ENCODE measurements at places on chromosomes 6 and 20.
A peak's percentile ranks its signal among the peaks of the same experiment; 100 is the strongest.

GRCh38 chr20:14453259-14453658, 115.8 kb upstream of the FLRT3 start:
- DNase-seq = no peak

- no peak for DNase-seq
Observed at GRCh38 chr20:46990596-46991104, 96.0 kb downstream of the EYA2 start.

DNA sequence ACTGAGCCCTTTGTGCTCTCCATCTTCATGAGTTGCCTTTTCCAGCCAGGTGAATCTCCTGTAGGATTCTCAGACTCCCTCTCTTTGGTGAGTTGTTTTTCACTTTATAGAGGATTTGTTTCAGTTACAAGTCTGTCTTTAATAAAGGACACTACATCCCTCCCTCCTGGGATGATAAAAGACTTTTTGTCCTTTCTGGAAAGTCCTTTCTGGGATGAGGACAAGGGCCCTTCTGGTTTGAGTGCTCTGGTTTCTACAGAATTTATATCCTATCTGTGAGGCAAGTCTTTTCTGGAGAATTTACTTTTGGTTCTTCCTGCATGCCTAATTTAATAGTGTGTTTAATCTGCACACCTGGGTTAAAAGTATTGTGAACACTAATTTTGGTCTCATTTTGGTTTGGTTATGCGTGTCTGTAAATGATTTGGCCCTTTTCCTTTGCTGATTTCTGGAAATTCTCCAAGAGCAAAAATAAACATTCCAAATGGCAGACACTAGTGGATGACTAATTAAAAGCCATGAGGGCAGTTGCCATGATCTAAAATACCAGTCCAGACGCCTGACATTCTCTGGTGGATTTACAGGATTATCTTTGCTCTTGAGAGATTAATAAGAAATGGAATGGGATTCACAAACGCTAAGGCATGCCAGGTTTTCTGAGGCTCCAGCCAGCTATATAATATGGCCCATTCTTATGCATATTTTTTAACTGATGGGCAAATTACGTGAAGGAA, 44.8 kb downstream of the TCP11 start:
- peak; percentile 39 for DNase-seq

GRCh38 chr6:91447081-91447480, 860.2 kb upstream of the MAP3K7 start:
- DNase-seq = no peak

- DNase-seq = no peak
Observed at GRCh38 chr6:85078058-85078457, 313.7 kb upstream of the TBX18 start.

- DNase-seq = no peak
Observed at GRCh38 chr6:161417717-161418462, 144.0 kb upstream of the AGPAT4 start.

- no peak for DNase-seq
Observed at GRCh38 chr6:133701633-133702331, 187.1 kb upstream of the TCF21 start.

- DNase-seq = no peak
Observed at GRCh38 chr20:5039889-5040288, 38.6 kb upstream of the SLC23A2 start.

GRCh38 chr6:15242937-15243614, 2.8 kb upstream of the JARID2 start:
- DNase-seq = no peak

GRCh38 chr20:19802492-19803158, 44.6 kb downstream of the RIN2 start:
- DNase-seq = no peak

- no peak for DNase-seq
Observed at GRCh38 chr6:34491091-34491430, 25.2 kb downstream of the PACSIN1 start.

DNA sequence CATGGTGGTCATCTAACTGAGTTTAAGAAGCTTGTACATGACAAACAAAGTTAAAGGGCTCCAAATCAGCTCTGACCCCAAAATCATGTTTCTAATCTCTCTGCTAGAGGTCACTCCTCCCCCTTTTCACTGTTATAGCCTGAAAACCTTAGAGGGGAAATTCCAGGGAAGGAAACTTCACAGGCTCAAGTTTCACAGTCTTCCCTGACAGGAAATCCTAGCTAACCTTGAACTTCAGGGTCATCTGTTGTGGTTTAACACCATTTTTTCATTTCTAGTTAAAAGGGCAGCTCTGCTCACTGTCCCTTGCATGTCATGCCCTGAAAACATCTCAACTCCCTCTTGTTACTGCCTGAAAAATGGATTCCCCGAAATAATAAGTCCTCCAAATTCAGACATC, 104.4 kb upstream of the BMP2 start:
- DNase-seq = no peak

DNA sequence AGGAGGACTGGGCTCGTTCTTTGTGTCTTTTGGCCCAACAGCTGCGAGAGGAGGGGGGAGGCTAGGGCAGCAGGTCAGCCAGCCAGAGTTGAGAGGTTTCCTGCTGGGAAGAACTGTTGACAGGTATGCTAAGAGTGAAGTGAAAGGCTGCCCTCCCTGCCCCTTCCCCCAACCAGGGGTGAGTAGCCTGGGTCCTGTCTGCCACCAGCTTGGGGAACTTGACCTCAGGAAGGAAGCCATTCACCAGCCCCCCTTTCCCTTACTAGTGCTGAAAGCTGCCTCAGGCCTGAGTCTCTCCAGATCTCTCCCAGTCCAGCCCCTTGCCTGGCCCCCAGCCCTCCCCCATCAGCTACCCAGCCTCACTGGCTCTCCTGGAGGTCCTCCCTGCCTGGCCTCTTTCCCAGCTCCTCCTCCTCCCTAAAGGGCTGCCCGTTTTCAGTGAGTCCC, 20.7 kb upstream of the ZNF76 start:
- no peak for DNase-seq

DNA sequence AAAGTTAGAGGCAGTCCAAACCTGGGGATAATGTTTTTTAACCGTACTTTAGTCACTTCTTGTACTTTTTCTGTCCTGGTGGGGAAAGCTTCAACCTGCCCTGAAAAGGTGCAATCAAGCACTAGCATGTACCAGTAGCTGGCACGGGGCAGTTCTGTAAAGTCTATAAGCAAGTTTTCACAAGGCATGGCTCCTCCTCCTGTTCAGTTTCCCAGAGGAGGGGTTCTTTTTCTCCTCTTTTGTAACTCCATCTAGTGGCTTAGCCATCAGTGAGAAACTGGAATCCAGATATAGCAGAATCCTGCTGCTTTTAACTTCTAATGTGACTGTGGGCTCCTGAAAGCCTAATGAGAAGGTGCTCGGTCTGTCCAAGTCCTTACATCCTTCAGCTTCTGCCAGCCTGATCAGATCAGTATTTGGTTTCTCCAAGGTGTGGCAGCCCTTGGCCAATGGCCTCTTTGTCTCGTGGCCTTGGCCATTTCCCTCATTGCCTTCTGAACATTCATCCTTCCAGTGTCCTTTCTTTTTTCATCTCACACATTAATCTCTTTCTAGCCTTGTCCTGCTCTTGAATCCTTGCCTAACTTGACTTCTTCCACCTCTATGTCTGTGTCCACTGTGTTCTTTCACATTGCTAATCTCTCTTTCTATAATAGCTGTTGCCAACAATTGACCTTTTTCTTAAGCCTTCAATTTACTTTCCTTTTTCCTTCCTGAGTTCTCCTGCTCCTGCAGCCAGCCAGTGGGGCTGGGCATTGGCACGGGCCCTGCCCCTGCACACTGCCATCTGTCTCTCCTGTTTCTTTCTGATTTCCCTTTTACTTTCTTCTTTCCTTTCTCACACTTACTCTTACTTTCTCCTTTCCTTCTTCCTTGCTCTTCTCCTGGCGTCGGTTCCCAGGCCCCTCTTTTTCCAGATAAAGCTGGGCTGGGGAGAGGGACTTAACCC, 222.0 kb upstream of the SYNCRIP start:
- DNase-seq = no peak

- no peak for DNase-seq
Observed at GRCh38 chr20:51507216-51508036, 35.1 kb downstream of the NFATC2 start.

DNA sequence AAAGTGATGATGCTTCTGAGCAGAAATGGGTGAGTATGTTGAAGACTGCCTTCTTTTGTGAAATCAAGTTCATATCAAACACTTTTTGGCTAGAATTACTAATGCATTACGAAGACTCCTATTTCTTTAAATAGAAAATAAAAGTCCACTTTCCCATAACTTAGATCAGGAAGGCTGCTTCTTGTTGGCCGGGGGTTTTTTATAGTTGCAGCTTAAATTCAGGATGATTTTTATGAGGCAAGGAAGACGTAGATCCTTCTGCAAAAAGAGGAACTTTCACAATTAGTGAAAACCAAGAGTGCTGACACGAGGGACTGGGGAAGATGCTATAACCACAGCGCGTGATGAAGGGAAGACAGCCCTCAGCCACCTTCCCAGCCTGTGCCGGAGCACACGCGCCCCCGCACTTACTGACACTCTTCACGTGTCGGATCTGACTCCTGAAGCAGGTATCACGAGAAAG, 206.1 kb upstream of the PRDM1 start:
- no peak for DNase-seq

- no peak for DNase-seq
Observed at GRCh38 chr20:55704458-55704857, 300.9 kb downstream of the CBLN4 start.

- DNase-seq = no peak
Observed at GRCh38 chr6:28969129-28969528, 36.0 kb downstream of the ZNF311 start.

DNA sequence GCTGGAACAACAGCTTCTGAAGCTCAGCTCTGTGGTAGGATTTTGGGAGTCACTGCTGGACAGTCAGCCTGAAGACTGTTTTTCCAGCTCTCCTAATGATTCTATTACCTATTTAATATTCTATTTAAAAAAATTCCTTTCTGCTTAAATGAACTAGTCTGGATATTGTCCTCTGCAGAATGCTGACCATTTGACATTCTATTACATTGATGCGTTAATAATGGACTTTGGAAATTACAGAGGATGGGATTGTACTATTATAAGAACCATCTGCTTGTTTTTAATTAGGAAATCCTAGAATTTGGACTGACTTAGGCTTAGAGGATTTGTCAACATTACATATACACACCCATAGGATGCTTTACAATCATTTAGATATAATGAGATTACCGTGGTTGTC, 19.7 kb downstream of the LRP11 start:
- DNase-seq = no peak

DNA sequence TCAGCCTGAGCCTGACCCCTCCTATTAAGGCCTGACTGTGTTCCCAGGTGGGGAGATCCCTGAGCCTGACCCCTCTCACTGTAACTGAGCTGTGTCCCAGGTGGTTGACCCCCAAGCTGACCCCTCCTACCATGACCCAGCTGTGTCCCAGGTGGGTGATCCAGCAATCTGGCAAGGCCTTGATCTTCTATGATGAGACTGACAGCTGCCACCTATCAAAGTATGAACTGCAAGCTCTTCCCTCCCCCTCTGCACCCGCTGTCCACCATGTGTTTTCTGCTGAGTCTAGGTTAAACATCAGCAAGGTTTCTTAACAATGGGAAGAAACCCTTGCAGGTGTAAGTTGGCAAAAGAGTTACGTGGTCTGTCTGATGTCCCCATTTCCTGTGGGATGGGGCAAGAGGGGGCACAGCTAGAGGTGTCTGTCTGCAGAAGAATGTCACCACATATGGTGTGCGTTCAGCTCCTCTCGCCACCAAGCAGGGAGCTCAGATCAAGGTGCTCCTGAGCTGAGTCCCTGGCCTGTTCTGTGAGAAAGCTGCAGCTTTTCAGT, 5.9 kb downstream of the PXDC1 start:
- no peak for DNase-seq

GRCh38 chr6:111499269-111499793, 16.3 kb upstream of the REV3L start:
- DNase-seq = no peak

- peak; percentile 43 for DNase-seq
Observed at GRCh38 chr6:37698264-37699137, 818 bp upstream of the MDGA1 start.

DNA sequence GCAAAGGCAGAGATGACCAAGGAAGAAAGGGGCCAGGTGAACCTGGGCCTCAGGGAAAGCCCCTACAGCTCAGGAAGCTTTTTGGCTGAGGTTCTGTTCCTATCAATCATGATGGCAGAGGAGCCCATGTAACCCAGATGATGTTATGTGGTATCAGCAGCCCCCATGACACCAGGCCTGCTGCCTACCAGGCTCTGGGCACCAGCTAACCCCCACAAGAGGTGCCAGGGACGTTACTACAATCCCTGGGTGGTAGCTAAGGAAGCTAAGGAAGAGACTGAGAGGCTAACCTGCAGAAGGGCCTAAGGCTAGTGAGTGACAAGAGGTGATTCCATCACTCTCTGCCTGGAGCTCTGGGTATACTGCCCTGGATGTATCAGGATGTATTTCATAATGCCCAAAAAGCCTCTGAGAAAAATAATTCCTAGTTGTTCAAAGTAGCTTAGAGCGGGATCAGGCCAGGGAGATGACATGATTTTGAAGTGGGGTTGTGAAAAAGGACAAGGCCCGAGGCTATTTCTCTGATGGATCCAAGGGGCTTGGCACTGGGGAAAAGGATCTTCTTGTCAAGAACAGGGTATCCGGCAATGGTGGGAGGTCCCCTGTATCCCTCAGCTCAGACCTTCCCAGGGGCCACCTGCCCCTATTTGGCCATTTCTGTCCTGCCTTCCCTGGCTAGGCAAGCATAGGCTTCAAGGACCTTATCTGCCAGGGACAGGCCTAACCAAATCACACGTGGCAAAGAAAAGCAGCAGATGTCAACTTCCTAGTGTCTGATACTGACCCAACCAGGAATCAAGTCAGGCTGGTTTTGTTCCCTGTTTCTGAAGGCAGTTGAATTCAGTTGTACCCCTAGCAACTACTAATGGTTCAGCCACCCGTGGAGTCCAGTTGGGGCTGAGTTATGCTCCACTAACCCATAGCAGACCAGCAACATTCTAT, 41.3 kb downstream of the PANK2 start:
- DNase-seq = no peak

GRCh38 chr6:150252714-150253444, 110.0 kb downstream of the PPP1R14C start:
- DNase-seq = no peak

DNA sequence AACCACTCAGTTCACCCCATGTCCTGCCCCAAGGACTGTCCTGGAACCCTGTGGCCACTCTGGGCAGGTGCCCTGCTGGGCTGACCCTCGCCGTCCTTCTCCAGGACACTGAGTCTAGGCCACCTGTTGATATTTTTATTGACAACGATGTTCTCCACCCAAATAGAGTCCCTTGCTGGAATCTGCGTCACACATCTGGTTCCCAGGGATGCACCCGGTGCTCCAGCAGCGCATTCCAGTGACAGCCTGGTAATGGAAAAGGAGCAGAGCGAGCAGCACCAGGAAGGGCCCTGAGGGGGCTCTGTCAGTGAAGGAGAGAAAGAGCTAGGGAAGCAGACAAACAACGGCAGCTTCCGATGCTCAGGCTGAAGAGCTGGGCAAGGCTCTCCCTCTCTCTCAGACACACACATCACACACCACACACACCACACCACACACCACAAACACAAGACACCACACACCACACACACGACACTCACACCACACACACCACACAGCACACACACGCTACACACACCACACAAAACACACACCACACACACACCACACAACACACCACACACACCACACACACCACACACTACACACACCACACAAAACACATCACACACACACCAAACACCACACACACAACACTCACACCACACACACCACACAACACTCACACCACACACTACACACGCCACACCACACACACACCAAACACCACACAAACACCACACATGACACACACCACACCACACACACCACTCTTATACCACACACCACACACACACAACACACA, 117.9 kb upstream of the THBS2 start:
- no peak for DNase-seq

GRCh38 chr20:2210646-2211552, 84.9 kb upstream of the TGM3 start:
- DNase-seq = no peak

- DNase-seq = no peak
Observed at GRCh38 chr6:16769131-16769985, 8.1 kb upstream of the ATXN1 start.

Data from D721Med (cell line).